ENCODE measurements at places on chromosomes 6 and 20.

GRCh38 chr20:44125332-44126127 lies 61.5 kb downstream of the JPH2 start:
- H3K4me1 ChIP-seq = no peaks in the 10 kb centered on the region
- H3K36me3 ChIP-seq = no peaks in the 10 kb centered on the region
- H3K4me3 ChIP-seq = no peak overlapping the region
- H3K27me3 ChIP-seq = peaks cover 15% of the 10 kb centered on the region

- no peak overlapping the region for H3K4me3 ChIP-seq
- no peak overlapping the region for H3K27ac ChIP-seq
- H3K4me1 ChIP-seq = no peaks in the 10 kb centered on the region
- DNase-seq = peak; percentile 23
Observed at GRCh38 chr20:63183422-63184146, 32.3 kb downstream of the YTHDF1 start.

- peak; percentile 21 for DNase-seq
- H3K27me3 ChIP-seq = no peaks in the 10 kb centered on the region
- no peak overlapping the region for H3K27ac ChIP-seq
Observed at GRCh38 chr20:13119583-13119982, 101.5 kb upstream of the ISM1 start.

DNA sequence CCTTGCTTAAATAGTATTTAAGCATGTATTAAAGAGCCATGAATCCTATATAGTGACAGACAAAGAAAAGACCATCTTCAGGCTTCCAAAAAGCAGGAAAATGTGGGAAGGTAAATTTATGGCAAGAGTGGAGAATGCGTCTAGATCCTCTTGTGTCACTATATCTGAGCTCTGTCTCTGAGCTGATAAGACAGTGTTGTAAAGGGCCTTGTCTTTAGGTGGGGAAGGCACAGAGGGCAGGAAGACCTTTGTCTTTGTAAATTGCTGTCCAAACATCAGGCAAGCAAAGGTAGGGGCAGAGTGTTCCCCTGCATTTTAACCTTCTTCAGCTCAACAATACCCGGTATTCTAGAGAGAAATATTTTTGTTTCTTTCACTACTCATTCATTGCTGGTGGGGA lies 33.9 kb upstream of the MBOAT1 start:
- no peak overlapping the region for H3K27ac ChIP-seq
- H3K27me3 ChIP-seq = no peaks in the 10 kb centered on the region
- no peaks in the 10 kb centered on the region for H3K4me1 ChIP-seq

GRCh38 chr6:11601776-11602605 lies 64.4 kb downstream of the TMEM170B start:
- no peak for DNase-seq
- H3K36me3 ChIP-seq = no peaks in the 10 kb centered on the region
- no peak overlapping the region for H3K27ac ChIP-seq

DNA sequence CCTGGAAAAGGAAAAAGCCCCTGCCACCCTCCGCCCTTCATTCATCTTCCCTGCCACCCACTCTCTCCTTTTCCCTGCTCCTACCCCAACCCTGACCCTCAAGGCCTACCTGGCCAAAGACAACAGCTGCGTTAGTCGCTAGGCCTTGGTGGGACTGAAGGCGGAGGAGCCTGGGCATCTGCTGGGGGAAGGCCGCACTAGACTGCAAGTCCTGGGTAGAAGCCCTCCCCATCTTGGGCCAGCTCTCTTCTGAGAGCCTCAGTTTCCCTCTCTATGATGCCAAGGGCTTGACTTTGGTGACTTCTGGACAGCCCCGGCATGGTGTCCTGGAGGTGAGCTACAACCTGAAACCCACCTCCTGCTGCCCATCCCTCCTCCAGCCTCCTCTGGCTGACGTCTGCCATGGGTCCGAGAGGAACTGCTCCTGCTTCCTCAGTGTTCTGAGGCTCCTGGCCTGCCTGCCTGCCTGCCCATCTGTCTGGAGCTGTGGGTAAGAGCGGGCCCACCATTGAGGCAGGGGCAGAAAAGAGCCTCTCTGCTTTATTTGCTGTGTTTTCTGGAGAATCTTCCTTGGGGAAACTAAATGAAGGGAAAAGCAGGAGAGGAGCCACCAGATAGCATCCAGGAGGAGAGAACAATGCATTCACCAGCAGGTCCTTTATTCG lies 7.5 kb upstream of the FOXC1 start:
- no peak for DNase-seq
- H3K27me3 ChIP-seq = peaks cover 80% of the 10 kb centered on the region
- H3K4me3 ChIP-seq = no peak overlapping the region
- no peak overlapping the region for H3K27ac ChIP-seq

GRCh38 chr6:138608896-138609295 lies 109.6 kb upstream of the NHSL1 start:
- H3K36me3 ChIP-seq = no peaks in the 10 kb centered on the region
- no peak overlapping the region for H3K4me3 ChIP-seq
- H3K27ac ChIP-seq = no peak overlapping the region
- no peak for DNase-seq

DNA sequence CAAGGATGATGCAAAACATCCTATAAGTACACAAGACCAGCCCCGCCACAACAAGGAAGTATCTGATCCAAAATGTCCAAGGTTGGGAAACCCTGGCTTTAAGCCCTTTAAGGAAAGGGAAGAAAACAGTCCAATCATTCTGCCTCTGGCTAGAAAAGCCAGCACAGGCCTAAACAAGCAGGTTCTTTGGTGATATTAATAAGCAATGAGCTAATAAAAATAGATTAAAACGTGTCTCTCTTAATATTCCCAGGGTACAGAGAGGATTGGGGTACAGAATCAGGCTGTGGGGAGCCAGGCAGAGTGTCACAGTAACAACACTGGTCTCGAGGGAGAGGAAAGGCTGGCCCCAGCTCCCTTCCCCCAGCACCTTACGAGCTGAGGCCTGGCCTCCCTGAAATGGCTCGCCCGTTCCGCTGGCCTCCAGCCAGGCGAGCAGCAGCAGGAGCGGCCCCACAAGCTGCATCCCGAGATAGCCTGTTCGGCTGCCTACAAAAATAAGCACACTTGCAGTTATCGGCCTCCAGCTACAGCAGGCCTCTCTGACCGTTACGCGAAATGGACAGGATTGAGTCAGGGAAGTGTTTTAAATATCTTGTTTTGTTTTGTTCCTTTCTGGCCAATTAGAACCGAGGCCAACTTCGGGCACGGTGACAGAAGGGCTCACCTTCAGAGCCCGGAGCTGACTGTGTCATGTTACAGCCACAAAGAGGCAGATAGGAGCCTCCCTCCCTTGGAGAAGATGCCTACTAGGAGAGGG lies 4.0 kb upstream of the ZMYND8 start:
- DNase-seq = no peak
- H3K27me3 ChIP-seq = no peaks in the 10 kb centered on the region
- H3K36me3 ChIP-seq = peaks cover 6% of the 10 kb centered on the region
- no peak overlapping the region for H3K27ac ChIP-seq
- H3K4me1 ChIP-seq = peaks cover 38% of the 10 kb centered on the region
- H3K4me3 ChIP-seq = no peak overlapping the region

DNA sequence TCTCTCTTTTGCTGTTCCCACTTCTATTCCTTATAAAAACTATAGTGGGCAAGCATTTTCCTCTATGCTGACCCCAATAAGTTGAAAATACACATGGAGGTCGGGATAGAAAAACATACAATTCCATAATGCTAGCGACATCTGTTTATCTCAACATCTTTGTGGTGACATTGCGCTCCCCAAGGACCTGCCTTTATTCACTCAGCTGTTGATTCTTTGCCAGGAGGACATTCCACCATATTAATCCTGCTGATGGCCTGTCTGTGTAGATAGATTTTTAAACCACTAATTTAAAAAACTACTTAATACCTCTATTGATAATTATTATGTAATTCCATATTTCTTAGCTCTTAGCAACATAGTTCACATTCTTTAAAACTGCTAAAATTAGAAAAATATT lies 555.3 kb upstream of the MAP3K7 start:
- H3K36me3 ChIP-seq = no peaks in the 10 kb centered on the region
- DNase-seq = no peak
- H3K4me1 ChIP-seq = no peaks in the 10 kb centered on the region
- H3K27ac ChIP-seq = no peak overlapping the region
- H3K4me3 ChIP-seq = no peak overlapping the region
- no peaks in the 10 kb centered on the region for H3K27me3 ChIP-seq

GRCh38 chr6:139330826-139331500 lies 39.2 kb upstream of the TXLNB start:
- DNase-seq = no peak
- H3K4me1 ChIP-seq = peaks cover 2% of the 10 kb centered on the region
- no peaks in the 10 kb centered on the region for H3K27me3 ChIP-seq
- peaks cover 5% of the 10 kb centered on the region for H3K36me3 ChIP-seq
- no peak overlapping the region for H3K4me3 ChIP-seq

All from T-helper 2 cell treated with Interferon-gamma antibody and Interleukin-4, amounts not matched to agents 5 μg/mL and 100 μg/mL, for 36 hours (primary cell).